ENCODE measurements at places on chromosomes 12 and 14.

DNA sequence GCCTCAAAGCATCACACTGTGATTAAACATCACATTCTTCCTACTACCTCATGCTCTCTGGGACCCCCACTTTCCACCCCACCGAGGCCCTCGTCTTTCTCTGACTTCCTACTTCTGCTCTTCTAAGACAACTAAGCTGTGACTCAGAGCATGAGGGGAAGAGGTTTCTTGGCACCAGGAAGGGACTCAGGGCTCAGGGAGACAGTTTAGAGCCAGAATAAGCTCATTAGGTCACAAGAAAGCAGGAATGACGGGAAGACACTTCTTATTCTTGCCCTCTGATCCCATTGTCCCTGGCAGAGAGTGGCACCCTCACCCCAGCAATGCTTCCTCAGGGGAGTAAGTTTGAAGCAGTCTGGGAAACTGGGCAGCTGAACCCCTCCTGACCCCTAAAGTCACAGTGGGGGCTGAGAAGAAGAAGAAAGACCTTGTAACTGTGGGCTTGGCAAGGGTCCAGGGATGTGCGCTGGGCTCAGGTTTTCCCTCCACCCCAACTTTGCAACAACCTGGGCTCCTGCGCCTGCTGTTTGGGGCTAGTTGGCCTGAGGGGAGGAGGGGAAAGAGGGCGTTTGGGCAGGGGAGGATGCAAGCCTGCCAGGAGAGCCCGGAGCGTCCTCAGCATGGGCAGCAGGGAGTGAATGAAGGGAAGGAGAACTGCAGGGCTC is 64.6 kb upstream of the ACTN1 start:
- peak; percentile 40 for DNase-seq

- DNase-seq, result no peak
Observed at GRCh38 chr14:59936145-59936544, 16.2 kb downstream of the LRRC9 start.

GRCh38 chr12:40117818-40118217 is 11.9 kb upstream of the SLC2A13 start:
- no peak for DNase-seq

DNA sequence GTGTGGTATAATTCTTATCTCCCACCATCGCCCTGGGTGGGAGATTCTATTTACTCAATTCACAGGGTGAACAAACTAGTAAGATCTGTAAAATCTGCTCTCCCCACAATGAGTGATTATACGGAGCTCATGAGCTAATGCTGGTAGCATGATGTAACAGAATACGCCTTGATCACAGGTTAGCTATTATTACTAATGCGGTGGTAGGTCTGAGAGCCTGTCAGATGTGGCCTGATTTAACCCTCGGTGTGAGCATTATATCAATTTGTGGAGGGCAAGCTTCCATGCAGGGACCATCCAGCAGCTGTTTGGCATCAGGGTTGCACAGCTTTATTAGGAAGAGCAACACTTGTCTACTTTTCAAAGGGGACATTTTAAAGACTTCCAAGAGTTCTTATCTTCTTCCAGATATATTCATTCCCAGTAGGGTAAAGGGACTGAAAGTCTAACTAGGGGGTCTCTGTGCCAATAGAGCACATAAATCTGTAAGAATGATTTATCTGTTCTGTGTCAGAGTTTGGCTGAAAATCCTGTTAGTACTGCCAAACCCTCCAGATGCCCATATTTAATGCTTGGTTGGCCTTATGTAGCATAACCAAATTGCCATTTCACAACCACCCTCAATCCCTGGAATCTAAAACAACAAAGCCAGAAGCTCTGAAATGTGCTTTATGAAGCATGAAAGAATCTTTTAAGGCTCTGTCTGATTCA is 18.7 kb downstream of the TSHR start:
- peak; percentile 47 for DNase-seq

DNA sequence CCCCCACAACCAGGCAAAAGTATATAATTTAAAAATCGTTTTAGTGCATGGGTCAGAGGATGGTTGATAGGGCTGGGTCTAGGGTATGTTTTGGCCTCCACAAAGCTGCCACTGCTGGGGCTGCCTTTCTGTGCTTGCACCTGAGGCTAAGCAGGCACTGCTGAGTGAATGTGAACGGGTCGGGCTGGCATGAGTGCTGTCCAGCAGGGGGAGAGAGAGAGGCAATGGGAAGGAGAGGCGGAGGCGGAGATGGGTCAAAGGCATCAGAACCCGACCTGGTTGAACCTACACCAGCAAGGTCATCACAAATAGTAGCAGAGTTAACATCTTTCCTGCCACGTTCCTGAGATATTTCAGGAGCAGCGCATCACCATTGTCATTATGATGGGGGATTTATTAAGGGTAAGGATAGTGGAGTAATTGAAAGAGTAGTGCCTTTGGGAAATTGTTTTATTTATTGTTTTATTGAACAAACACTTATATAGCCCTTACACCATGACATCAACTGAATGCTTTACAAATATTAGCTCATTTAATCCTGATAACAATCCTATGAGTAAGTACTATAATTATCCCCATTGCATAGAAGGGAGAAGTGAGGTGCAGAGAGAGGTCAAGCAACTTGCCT is 5.8 kb upstream of the NRXN3 start:
- DNase-seq, result peak; percentile 27
